Fibroblast of skin of left biceps (primary cell): ENCODE measurements at places on chromosomes 1 and 21.
A peak's percentile ranks its signal among the peaks of the same experiment; 100 is the strongest.

- no peak for DNase-seq
Observed at GRCh38 chr1:193458628-193459027, 272.2 kb upstream of the B3GALT2 start.

DNA sequence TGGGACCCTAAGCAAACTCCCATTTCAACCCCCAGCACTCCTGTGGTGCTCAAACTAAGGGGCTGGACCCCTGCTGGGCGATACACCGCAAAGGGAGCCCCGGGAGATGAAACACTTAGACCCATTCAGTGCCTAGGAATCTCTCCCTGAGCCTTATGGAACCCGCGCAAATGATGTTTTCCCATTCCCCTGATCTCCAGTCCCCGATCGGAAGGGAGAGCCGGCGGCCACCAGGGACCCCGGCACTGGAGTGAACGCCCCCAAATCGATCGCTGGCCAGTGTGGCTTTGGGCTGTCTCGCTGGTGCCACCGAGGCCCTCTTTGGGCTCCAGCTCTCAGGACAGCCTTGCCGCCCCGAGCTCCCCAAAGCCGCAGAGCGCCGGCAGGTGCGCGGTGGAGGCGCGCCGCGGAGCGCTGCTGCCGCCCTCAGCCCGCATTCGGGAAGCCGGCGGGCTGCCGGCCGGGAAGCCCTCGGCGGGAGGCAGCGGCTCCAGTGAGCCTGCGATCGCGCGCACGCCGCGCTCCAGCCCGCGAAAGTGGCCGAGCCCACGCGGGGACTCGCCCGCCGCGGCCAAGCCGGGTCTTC lies 1.1 kb downstream of the PLXNA2 start:
- DNase-seq: no peak

DNA sequence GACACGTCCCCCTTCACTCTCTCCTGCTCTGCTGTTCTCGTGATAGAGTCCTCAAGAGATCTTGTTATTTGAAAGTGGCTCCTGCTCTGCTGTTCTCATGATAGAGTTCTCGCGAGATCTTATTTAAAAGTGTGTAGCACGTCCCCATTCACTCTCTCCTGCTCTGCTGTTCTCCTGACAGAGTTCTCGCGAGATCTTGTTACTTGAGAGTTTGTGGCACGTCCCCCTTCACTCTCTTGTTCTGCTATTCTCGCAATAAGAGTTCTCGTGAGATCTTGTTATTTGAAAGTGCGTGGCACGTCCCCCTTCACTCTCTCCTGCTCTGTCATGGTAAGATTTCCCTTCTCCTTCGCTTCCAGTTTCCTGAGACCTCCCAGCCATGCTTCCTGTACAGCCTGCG lies 47.9 kb downstream of the SMYD3 start:
- DNase-seq: no peak

- no peak for DNase-seq
Observed at GRCh38 chr1:55631509-55631908, 416.3 kb upstream of the USP24 start.

DNA sequence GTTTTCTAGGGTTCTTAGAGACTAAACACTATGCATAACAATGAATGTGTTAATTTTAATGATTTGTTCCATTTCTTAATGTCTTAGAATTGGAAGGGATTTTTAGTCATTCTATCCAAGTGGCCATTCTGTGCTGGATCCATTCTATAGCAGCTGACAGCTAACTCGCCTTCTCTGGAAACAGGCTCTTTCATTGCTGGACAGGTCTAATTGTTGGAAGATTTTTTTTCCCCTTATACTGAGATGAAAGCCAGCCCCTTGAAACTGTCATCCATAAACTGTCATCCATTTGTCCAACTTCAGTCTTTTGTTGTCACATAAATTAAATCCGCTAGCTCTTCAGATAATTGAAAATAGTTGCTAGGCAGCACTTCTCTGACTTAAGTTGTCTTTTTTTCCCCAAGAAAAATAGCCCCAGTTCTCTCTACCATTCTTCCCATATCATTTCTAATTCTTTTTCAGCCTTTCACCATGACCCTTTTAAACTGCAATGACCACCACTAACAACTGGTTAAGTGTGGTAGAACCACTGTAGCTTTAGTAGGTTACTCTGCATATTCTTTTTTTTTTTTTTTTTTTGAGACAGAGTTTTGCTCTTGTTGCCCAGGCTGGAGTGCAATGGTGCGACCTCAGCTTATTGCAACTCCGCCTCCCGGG lies 19.7 kb downstream of the AK4 start:
- no peak for DNase-seq

GRCh38 chr21:34282223-34282622 lies 81.6 kb upstream of the KCNE2 start:
- DNase-seq: no peak

DNA sequence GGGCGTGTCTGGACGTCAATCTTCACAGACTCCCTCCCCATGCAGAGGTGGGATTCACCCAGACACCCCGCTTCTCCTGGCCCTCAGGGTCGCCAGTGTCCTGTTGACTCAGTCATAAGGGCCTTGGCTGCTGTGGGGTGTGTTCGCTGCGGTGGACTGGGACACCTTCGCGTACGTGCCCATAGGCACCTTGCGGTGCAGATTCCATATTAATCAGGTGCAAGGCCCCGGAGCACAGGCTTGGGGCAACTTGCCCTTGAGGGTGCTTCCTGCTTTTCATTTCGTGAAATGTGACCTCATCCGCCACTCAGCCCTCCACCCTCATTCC lies 398 bp upstream of the SLC30A10 start:
- DNase-seq: no peak

DNA sequence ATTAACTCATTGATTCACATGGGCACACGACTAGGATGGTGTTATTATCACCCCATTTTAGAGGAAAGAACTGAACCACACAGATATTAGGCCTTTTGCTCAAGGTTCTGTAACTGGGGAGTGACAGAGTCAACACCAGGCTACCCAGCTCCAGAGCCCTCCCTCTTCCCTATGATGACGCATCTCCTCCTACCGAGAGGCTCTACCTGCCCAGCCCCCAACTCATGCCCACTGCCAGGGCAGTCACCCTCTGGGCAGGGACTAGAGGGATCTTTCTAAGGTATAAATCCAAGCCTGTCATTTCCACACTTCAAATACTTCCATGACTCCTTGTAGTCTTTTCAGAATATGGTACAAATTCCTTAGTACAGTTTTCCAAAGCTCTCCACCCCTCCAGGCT lies 171.3 kb downstream of the GRIK3 start:
- no peak for DNase-seq

GRCh38 chr1:26126321-26127084 lies 14.9 kb downstream of the PDIK1L start:
- no peak for DNase-seq

DNA sequence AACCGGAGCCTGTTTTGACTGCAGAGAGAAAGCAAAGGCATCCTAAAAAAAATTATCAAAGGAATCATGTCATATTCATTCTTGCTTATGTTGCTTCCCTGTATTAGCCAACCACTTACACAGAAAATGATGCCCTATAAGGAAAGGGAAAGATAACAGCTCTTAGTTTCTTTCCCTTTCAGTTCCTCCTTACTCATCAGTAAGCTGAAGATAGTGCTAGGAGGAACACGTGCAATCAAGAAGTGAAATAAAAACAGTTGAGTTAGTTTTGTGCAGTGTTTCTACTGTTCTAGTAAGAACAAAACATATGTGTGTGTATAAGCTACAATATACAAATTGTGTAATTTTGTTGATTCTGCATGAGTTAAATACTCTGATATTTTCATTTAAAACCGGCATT lies 45.3 kb upstream of the MTF2 start:
- no peak for DNase-seq

DNA sequence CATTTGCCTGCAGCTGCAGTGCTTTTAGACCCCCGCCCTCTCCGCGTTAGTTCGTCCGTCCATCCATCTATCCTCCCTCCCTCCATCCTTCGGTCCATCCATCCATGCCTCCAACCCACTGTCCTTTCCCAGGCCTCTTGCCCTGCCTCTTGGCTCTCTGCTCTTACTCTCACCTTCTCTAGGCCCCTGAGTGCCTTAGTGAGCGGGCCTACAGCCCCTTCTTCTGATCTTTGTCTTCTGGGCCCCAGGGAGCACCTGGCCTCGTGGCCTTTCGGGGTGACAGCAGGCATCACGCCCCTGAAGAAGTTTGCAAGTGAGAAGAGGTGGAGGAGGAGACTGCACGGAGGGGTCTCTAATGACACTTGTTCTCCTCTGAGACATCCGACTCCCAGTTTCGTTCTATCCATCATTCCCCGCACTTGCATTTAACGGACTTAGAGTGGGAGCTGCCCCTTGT lies 842 bp downstream of the ATXN7L2 start:
- no peak for DNase-seq

DNA sequence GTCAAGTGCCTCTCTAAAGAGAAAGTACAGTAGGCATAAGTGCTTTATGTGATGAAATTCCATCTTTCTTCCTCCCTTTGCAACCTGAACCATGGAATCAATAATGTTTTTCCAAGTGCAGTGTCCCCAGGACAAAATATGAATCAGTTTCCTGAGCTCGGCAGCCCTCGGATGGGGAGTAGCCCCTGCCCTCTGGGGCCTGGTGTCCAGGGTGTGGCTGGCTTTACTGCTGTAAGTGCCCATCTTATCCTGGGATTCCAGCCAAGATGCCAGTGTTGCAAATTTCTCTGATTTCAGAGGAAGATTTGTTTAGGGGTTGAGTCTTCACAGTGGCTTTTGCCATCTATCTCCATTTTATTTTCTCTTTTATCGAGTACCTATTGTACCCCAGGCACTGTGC lies 40.5 kb upstream of the SRP9 start:
- DNase-seq: no peak

DNA sequence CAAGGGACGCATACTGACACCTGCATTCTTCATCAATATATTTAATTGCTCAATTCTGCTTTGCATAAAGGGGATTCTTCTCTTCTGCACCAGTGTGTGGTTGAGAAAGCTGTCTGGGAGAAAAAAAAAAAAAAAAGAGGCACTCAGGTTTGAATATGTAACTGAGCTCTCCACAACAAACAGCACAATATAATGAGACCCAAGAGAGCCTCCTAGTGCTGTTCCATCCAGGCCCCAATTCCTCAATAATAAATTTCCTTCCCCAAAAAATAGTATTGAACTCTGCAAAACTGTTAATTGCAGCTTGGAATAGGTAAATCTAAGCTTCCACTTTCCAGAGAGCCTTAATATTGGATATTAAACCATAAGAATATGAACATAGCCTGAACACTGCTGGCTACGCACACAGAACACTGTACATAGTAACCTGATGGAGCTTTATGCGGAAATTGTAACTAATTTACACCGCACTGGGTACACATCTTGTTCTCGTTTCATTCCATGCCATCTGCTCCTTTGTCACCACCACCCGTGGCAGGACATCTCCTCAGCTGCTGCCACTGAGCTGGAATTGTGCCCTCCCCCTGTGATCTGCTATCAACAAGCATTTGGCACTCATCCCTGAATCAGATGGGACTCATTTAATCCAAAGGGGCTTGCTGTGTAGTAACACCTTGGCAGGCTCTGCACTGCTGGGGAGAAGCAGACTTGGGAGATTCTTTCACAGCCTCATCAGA lies 272.0 kb downstream of the HHIPL2 start:
- DNase-seq: no peak

GRCh38 chr1:218967836-218968235 lies 205.8 kb upstream of the LYPLAL1 start:
- DNase-seq: no peak

GRCh38 chr1:105793536-105794146 lies 1262.8 kb upstream of the PRMT6 start:
- peak; percentile 5 for DNase-seq

GRCh38 chr21:43717967-43718871 lies 710 bp upstream of the PDXK start:
- no peak for DNase-seq

DNA sequence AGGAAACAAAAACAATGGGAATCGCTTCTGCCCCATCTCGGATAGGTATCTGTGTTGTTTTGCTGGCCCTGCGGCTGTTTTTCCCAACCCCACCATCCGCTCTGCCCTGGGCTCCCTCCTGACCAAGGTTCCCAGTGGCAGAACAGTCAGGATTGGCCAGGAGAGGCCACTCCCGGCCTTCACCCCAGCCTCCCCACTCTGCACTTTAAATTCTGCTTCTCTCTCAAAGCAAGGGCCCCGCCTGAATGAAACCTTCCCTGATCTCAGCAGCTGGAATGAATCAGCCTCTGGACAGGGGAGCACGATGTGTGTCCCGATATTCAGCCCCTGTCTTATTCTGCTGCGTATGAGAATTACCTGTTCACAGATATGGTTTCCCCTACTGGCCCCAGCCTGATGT lies 16.3 kb downstream of the C1orf115 start:
- DNase-seq: no peak

DNA sequence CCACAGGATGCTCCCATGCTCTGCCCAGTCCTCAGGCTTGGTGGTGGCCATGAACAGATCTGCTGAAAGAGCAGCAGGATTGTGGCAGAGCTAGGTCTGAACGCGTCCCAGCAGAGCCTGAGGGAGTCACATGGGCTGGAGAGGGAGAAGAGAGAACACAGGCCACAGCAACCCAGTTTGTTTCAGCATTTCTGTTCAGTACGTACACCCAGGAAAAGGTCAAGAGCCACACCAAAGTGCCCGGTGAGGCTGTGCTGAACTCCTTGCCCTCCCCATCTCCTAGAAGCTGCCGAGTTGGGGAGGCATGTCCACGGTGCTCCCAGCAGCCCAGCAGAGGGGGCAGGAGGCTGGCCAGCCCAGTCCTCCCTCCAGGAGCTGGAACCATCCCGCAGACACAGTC lies 5.5 kb downstream of the PKP1 start:
- DNase-seq: no peak

DNA sequence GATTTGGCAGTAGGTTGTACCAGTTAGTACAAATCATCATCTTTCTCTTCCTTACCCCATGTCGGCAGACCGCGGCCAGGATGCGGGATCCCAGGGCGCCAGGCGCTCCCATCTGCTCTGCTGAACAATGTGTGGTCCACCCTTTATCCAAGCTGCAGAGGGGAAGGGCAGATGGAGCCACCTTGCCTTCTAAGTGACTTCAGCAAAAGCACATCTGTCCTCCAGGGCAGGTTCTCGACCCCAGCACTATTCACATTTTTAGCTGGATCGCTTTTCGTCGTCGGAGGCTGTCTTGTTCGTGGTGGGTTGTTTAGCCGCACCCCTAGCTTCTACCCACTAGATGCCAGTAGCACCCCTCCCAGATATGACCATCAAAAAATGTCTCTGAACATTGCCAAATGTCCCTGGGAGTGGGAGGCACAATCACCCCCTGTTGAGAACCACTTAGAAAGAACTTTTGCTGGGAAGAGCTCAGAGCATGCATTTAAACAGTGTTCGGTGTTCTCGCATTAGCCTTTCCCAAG lies 58.1 kb upstream of the SIM2 start:
- no peak for DNase-seq
